ENCODE measurements at places on chromosomes 7 and 10.

- DNase-seq, result no peak
Measured at GRCh38 chr7:359766-360361, 69.9 kb downstream of the FOXL3 start.

- no peak for DNase-seq
Measured at GRCh38 chr7:37532636-37533035, 84.0 kb upstream of the ELMO1 start.

DNA sequence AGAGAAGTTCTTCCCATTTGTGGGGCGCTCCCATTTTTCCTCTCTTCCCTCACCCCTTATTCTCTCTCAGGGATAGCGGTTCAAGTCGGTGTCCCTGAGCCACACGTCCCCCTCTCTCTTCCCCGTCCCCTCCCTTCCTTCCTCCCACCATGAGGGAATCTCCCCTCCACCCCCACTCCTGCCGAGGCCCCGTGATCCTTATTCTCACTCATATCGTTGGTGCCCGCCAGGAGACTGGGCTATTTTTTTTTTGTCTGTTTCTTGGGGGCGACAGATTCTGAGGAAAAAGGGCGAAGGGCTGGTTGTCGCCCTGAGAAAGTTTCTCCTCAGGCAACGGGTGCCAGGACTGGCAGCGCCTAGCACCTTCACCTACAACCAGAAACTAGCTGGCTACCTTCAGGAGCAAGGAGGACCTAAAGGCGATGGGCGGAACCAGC is 723 bp downstream of the ZCWPW1 start:
- no peak for DNase-seq

DNA sequence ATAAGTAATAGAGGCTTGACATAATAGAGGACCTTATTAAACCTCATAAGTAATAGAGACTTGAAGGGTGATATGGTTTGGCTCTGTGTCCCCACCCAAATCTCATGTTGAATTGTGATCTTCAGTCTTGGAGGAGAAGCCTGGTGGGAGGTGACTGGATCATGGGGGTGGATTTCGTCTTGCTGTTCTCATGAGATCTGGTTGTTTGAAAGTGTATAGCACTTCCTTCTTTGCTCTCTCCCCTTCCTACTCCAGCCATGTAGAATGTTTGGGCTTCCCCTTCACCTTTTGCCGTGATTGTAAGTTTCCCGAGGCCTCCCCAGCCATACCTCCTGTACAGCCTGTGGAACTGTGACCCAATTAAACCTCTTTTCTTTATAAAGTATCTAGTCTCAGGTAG is 8.6 kb downstream of the KIFBP start:
- DNase-seq, result no peak

GRCh38 chr10:69220041-69220451 is at the start of gene HKDC1:
HKDC1 (plus strand) TSS chr10:69220332; CDS start chr10:69220436, 104 bp downstream.
- no peak for DNase-seq

GRCh38 chr7:3289996-3290395 is 11.1 kb upstream of the SDK1 start:
- DNase-seq, result no peak

- DNase-seq, result no peak
Measured at GRCh38 chr10:120598386-120598785, 141.4 kb downstream of the PLPP4 start.

- DNase-seq, result no peak
Measured at GRCh38 chr7:69739190-69739589, 140.9 kb downstream of the AUTS2 start.

GRCh38 chr10:110058212-110058611 is 50.4 kb downstream of the ADD3 start:
- DNase-seq, result no peak

- no peak for DNase-seq
Measured at GRCh38 chr7:31938650-31939049, 131.6 kb downstream of the PDE1C start.

GRCh38 chr7:55094092-55094690 is 75.4 kb downstream of the EGFR start:
- DNase-seq, result no peak

Data from stimulated activated CD8-positive, alpha-beta memory T cell treated with anti-CD3 and anti-CD28 coated beads, Interleukin-7, amount 100 ng/mL, for 4 hours (primary cell).